Stimulated activated CD8-positive, alpha-beta memory T cell treated with anti-CD3 and anti-CD28 coated beads, Interleukin-7, amount 100 ng/mL, for 48 hours (primary cell): ENCODE measurements at places on chromosomes 2 and 18.

DNA sequence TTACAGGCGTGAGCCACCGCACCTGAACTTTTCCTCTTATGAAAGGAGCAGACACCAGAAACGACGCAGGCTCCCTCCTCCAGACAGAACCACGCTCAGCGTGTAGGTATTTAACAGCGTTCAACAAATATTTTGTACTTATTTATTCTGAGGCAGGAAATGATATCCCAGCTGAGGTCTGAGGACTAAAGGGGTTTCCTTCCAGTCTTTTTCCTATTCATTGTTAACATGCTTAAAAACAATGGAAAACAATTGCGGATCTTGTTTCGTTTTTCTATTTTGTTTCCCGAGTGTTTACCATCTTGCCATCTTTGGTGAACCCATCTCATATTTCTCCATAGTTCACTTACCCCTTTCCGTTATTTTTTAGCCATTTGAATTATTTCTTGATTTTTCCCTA is 43.7 kb upstream of the FOSL2 start:
- DNase-seq = no peak

- peak; percentile 73 for DNase-seq
Measured at GRCh38 chr2:28449488-28450395, 46.1 kb upstream of the PLB1 start.

DNA sequence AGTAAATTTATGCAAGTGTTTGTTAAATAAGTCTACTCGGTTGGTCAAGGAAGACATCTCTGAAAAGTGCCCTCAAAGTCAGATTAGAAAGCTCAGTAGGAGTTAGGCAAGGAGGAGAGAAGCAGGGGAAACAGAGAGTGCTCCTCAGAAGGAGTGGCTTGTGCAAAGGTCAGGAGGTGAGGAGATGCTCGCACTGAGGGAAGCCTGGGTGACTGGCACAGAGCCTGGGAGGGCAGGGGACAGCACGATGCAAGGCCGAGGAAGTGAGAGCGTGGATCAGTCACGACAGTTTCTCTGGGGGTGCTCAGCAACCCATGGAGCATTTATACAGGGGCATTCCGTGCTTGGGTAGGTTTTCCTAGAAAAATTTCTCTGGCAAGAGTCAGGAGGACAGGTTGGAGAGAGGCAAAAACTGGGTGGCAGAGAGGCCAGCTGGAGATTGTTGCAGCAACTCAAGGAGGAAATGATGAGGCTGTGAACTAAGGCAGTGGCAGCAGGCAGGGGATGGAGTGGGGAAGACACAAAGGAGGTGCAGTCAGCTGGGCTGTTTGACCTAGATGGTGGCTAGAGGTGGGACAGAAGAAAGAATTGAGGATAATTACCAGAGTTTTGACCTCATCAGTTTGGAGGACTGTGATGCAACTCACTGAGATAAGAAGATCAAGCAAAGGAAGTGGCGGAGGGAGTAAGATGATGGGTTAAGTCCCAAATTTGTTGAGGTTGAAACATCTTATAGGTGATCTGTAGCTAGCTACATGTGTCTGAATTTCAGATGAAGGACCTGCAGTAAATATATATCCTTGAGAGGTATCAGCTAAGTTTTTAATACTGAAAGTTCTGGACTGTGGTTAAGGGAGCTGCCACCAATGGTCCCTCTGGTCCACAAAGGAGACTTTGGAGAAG is 52.4 kb downstream of the BCL2 start:
- no peak for DNase-seq

GRCh38 chr2:86584151-86584913 is 21.1 kb upstream of the CHMP3 start:
- no peak for DNase-seq
